HT1080 (cell line): ENCODE measurements at places on chromosomes 7 and 10. TPM values are rescaled to one million over a fixed set of nuclear protein-coding genes. Genes with fewer than 3 reads are reported as not detected.

The TMEM178B gene
- 0.07 TPM in 1 of 2 replicates, not detected in the other for total RNA-seq

The PLEKHS1 gene
- total RNA-seq = not detected in 2 replicates

GRCh38 chr7:2913760-2914387 is 69.8 kb upstream of the GNA12 start:
- DNase-seq = no peak

DNA sequence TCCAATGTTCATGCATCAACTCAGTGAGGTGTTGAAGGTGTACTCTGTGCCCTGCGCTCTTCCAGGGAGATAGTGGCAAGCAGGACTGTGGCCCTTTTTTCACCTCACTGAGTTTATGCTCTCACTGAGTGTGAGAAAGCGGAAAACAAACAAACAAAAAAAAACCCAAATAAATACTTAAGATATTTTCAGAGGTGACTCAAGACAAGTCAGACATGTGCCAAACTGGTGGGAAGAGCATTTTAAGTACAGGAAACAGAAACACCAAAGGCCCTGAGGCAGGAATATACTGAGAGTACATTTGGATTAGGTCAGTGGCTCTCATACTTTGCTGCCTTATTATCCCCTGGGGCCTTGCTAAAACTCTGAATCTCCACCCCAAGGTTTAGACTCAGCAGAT is 111.9 kb upstream of the IGFBP3 start:
- no peak for DNase-seq

GRCh38 chr10:86341361-86341811 is 25.2 kb downstream of the GRID1 start:
- no peak for DNase-seq

DNA sequence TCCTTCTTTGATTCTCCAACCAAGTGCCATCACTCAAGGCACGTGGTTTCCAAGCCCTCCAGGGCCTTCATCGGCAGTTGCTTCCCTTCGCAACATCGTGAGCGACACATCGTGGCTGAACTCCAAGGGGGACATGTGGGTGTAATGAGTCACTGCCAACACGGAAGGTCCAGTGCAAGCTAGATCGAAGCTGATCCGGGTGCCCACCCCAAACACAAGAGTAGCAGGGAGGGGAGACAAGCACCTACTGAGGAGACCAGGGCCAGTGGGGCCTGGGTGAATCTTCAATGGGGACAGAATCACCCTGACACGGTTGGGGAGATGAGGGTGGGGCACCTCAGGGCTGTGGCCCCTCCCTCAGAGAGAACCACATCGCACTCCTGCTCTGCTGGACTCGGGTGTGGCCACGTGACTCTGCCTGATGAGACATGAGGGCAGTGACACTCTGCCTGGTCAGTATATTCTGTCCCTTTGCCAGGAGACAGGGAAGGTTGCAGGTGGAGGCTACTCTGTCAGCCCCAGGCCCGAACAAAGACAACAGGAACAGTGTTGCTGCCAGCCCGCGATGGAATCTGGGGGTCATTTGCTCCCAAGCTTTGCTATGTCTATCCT is 36.8 kb upstream of the HSPA12A start:
- no peak for DNase-seq

DNA sequence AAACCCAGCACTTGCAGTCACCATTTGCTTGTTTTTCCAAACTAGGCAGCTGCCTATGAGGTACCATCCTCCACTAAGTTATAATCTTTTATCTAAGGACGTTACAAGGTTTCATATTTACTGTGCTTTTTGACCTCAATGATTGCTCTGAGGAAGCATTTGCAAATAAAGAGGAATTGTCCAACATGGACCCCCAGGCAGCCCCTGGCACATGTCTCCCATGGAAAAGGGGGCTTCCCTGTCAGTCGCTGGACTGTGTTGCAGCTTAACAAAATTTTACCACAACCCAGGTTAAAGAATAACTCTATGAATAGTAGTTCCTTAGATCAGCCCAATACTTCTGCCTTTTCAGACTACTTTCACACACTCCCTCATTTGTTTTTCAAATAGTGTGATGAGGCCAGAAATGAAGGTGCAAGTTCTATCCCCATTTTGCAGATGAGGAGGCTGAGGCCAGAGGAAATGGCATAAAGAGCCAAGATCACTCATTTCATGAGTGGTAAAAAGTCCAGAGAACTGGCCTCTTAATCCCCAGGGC is 52.8 kb upstream of the ZPBP start:
- no peak for DNase-seq

DNA sequence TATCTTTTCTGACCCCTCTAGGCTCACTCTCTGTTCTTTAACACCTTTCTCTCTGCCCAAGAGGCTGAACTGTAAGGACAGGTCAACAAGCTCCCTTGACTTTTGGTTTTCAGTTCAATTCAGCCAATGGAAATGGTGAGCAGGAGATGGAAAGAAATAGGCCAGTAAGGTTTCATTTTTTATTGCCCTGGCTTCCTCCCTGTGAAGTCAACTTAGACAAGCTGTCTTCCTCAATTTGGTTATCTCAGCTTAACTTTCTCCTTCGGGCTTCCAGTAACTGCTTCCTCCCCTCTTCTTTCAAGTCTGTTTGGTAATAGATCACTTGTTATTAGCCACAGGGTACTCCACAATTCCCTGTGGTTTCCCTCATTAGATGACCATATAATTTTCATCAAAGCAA is 19.7 kb downstream of the LIPK start:
- no peak for DNase-seq

DNA sequence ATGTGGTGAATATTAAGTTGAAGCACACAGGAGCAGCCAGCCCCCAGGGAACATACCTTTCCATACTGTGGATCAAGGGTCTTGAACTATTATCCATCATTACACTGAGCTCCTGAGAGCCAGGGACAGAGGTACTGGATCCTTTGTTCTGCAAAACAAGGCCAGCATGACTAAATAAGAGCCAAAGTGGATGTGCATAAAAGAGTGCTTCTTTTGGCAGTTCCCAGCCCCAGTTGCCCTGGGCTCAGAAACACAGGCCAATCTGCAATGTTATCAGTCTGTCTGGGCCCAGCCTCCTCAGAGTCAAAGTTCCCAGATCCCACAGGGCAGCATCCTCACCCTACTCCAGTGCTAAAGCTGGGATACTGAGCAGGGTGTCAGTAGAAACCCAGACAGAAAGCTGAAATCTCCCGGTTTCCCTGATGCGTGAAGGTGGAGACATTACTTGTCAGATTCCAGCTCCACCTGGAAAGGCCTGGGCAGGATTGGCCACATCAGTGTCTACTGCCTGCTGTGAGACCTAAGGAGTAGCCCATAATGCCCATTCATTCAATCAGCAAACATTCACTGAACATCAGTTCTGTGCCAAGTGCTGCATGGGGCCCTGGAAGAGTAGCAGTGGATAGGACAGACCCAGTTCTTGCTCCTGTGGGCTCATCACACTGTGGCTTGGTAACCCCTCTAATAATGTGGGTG is 342.7 kb downstream of the CXCL12 start:
- DNase-seq = no peak

DNA sequence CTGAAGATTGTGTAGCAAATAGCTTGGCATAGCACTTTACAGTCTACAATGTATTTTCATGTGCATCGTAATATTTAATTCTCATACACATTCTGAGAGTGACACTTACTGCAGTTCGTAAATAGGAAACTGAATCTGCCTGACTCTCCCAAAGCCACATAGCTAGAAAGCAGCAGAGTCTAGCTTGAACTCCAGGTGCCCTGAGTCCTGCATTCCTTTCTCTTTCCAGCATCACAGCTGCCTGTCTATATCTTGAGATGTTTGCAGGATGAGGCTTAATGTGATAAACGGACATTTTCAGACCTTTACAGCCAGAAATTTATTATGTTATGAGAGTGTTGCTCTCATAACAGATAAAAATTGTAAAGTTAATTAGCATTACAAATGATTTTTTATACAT is 132.9 kb upstream of the PLXDC2 start:
- DNase-seq = no peak

DNA sequence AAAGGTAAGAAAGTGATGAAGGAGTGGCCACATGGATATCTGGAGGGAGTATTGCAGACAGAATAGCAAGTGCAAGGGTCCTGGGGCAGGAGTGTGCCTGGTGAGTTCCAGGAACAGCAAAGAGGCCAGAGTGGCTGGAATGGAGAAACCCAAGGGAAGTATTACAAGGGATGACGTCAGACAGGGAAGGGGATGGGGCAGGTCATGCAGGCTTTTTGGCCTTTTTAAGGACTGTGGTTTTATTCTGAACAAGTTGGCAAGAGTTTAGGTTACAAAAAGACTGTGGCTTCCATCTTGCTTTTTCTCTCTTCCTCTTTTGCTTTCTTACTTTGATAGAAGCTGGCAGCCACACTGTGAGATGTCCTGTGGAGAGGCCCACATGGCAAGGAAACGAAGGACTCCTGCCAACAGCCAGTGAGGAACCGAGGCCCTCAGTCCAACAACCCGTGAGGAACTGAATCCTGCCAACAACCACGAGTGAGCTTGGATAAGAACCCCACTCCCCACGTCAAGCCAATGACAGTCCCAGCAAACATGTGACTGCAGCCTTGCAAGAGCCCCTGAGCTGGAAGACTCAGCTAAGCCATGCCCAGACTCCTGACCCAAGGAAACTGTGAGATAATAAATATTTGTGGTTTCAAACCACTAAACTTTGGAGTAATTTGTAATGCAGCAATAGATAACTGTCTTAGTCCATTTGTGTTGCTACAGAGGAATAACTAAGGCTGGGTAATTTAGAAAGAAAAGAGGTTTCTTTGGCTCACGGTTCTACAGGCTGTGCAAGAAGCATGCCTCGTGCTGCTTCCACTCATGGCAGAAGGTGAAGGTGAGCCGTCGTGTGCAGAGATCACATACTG is 19.8 kb upstream of the KDM7A start:
- no peak for DNase-seq

DNA sequence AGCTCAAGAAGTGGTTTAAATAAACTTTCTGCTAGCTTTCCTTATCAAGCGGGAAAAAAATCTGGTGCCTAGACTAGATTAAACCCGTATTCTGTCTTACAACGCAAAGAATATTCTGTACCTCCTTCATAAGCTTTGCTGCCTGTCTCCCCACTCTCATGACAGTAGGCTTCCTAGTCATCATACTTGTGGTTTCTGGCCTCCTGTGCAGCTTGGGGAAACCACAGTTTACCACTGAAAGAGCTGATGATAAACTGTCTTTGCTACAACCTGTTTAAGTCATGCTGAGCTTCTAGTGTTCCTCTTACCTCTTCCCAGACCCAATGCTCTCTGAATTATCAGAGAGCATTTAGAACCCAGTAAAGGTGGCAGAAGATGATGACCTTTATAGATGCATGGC is 55.0 kb downstream of the PODXL start:
- DNase-seq = peak; percentile 66
